Suprapubic skin (tissue), 4 donors: ENCODE measurements at places on chromosomes 12 and 14.

DNA sequence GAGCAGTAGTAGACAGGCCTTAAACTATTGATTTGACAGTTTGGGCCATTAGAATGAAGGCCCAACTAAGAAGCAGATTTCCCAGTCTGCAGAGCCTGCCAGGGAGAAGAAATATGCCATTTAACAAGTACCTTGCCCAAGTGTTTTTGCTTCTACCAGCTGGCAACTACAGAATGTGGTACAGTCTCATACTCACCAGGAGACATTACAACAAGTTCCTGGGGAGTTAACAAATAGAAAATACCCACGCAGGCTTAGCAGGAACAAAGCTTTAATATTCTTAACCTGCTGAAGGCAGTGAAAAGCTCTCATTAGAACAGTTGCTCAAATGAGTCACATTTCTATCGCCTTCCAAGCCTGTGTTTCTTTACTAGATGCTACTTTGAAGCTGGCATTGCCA is 241.0 kb downstream of the TMEM117 start:
- no peak for DNase-seq

- no peak for DNase-seq
Observed at GRCh38 chr14:58736606-58737005, 98.8 kb downstream of the DACT1 start.

DNA sequence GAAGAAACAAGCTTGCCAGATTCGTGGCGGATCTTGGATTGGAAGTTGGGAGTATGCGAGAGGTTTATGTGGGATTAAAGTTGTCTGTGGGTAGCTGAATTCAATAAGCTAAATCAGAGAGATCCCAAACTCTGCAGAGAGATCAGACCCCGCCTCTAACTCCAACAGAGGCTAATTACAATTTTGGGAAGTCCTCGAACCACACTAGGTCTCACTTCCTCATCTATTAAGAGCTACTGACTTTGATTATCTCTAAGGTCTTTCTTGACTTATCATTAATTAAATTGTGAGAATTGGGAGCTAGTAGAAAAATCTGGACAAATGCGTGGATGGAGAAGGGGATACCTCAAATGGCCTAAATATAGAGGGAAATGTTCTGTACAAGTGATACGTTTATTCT is 9.1 kb downstream of the NTF3 start:
- DNase-seq: no peak

GRCh38 chr14:50714450-50715073 is 46.5 kb upstream of the SAV1 start:
- no peak for DNase-seq

GRCh38 chr12:65891987-65892481 is 67.8 kb downstream of the HMGA2 start:
- peak; percentile 90 for DNase-seq

GRCh38 chr14:42626986-42627385 is 1020.3 kb downstream of the LRFN5 start:
- DNase-seq: no peak

DNA sequence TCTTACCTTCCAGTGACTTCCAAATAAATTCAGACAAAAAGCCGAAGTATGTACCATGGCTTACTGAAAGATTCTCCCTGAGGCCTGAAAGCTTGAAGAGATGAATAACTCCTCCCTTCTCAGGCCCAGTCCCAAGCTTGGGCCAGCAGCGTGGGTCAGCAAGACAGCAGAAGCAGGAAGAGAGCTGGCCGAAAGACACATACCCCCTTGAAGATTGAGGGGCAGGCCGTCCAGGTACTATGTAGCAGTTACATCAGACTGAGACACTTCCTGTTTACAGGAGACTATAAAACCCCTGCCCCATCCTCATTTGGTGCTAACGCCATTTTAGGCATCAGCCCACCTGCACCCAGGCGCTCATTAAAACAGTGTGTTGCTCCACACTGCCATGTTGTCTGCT is 15.0 kb downstream of the NDUFA12 start:
- DNase-seq: no peak

GRCh38 chr14:38616959-38617358 is 361.1 kb upstream of the CLEC14A start:
- no peak for DNase-seq

DNA sequence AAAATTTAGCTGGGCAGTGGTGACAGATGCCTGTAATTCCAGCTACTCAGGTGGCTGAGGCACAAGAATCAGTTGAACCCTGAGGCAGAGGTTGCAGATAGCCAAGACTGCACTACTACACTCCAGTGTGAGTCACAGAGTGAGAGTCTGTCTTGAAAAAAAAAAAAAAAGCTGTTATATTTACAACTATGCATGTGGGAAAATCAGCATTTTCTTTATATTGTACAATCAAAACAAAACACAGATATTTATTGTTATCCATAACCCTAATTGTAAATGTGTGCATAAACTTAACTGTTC is 12.5 kb downstream of the C1R start:
- no peak for DNase-seq
